ENCODE measurements at places on chromosomes 12 and 14.

DNA sequence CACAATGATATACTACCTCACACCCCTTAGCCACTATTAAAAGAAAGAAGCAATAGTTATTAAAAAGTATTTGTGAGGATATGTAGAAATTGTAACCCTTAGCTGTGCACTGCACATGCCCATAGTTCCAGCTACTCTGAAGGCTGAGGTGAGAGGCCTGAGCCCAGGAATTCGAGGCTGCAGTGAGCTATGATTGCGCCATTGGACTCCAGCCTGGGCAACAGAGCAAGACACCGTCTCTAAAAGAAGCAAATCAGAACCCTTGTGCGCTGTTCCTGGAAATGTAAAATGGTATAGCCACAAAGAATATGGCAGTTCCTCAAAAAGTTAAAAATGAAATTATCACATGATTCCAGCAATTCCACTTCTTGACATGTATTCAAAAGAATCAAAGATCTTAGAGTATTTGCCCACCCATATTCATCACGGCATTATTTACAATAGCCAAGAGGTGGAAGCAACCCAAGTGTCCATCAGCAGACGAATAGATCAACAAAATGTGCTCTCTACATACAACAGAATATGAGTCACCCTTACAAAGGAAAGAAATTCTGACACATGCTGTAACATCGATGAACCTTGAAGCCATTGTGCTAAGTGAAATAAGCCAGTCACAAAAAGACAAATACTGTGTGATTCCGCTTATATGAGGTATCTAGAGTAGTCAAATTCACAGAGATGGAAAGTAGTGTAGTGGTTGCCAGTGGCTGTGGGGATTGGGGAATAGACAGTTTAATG, 23.7 kb upstream of the YLPM1 start:
- no peak for DNase-seq

DNA sequence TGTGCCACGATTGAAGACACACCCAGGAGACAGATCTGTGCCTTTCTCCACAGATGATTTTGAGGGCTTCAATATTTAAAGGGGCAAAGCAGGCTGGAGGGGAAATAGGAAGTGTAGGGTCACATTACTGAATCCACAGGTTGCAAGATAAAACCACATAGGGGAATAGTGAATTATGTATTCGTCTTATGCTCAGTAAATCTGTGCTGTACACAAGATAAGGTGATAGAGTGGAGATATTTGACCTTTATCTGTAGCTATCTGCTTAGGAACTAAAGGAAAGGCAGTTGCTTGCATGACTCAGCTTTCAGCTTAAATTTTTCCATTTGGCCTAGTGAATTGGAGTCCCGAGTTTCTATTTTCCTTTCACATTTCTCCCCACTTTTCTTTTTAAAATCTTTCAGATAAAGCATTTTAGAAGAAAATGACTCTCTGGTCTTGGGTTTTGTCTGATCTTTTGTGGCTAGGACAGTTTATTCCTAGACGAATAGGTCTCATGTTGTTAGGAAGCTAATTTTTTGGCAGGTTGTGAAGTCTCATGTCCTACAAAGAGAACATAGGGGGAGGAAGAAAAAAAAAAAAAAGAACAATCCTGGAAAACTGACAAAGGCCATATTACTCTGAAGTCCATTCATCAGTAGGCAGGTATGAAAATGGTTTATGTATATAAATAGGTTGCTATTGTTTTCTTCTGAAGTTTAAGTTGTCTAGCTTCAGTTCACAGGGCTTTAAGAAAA, 55.4 kb downstream of the FBXO33 start:
- no peak for DNase-seq

DNA sequence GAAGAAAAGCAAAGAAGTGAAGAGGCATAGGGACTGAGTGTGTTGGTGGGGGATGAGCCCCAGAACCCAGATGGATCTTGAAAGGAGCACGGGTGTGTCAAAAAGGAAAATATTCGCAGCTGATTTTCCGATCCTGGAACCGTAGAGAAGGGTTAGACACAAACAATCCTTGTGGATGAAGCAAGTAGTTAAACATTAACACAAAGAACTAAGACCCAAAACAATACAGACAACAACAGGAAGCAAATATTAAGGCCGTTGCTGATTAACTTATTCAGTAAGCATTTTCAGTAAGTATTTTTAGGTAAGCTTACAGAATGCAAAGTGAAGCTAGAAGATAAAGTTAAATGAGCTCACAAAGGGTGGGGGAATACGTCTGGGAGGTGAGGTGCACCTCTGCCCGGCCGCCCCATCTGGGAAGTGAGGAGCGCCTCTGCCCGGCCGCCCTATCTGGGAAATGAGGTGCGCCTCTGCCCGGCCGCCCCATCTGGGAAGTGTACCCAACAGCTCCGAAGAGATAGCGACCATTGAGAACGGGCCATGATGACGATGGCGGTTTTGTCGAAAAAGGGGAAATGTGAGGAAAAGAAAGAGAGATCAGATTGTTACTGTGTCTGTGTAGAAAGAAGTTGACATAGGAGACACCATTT, 62.8 kb upstream of the PRB2 start:
- DNase-seq, result no peak

DNA sequence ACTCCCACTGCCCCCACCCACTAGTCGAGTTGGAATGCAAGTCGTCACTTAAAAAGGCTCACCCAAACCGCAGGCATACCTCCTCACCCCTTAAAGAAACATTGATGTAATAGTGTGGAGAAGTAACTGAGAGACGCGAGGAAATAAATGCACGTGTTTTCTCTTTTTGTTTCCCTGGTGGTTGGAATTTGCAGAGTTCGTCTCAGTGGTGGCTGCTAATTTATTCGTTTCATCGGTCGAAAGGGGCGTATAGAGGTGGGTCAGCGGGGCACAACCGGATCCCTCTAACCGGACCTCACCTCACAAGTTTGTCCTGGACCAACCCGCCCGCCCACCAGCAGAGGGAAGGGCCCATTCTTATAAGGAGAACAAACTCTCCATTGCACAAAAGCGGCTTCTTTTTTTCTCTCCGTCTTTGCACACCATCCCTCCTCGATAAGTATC, 5.0 kb upstream of the NPAS3 start:
- no peak for DNase-seq

All from left colon (tissue), 2 donors.